GM13977 (cell line): ENCODE measurements at places on chromosomes 6 and 20.

- no peak for DNase-seq
Measured at GRCh38 chr20:63828124-63828523, 2.9 kb downstream of the ZBTB46 start.

DNA sequence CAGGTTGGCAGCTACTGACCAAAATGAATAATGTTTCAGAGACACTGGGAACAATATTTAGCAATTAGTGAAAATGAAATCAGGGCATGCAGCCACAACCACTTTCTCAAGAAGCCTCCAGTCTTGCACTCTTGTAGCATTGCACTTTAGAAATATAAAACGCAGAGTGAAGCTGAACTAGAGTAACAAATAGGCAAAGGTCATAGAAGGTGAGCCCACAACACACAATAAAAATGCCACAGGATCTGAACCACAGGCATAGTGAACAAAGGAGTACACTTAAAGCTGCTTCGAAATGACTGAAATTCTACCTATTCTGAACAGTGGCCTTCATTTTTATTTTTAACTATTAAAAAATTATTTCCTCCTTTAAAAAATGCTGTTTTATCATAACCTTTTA, 25.0 kb downstream of the DDO start:
- no peak for DNase-seq

DNA sequence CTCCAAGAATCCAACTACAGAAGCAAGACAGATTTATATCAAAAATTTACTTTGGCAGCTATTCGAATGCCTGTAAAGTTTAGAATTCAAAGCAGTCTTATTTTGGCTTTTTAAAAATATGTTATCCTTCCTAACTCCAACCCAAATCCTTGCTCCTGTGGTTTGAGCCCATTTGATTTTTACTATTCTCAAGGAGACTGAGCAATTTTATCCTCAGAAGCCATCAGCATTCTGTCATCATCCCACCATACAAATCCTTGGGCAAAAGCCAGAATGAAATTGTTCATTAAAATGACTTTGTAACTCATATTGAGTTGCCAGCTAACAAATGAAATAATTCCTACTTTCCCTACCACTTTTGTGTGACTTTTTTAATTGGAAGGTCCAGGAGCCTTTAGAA, 392.8 kb downstream of the ADGRB3 start:
- no peak for DNase-seq

GRCh38 chr6:101597693-101598092, 204.2 kb downstream of the GRIK2 start:
- no peak for DNase-seq

DNA sequence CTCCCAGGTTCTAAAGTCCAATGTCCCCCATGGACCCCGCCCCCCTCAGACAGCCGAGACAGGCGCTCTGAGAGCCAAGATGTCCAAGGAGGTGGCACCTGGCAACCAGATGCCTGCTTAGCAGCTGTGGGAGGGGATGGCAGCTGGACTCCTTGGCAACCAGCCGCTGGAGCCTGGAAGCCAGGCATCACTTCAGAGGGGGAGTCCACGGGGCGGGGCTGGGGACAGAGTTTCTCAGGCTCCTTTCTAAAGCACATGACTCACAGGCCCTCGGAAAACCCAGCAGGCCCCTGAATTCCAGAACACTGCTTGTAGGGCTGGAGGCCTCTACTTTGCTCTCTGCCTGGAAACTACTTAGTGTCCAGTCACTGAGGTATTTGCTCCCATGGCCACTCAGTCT, 51.5 kb downstream of the PREX1 start:
- no peak for DNase-seq

DNA sequence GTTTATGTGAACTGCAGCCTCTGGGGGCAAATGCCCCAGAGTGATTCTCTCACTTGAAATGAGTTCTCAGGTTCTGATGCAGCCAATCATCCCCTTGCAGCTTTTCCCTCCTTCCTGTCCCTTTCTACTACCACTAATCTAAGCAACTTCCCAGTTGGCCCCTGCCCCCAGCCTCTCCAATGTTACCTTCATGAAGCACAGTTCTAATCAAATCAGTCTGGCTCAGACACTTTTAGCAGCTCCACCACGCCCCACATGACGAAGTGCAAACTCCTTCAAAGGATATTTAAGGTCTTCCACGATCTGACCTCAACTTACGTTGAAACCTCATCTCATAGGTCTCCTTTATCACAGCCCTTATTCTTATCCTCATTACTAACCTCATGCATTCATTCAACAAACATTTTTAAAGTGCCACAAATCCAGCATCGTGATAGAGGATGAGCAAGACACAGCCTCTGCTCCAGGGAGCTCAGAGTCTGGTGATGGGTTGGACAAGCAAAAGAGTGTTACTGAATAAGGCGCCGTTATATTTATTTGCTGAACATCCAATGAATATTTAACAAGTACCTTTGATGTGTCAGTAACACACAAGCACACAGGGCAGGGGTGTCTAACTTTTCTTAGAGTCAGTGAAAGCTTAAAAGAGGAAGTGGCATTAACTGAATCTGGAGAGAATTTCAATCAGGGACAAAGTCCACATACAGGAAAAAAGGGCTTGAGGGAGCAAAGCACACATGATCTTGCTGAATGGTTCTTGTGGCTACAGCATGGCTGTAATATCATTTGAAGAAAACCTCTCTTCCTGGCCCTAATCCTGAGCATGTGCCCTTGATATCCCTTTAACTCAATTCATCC, 20.4 kb upstream of the DTNBP1 start:
- DNase-seq: no peak

DNA sequence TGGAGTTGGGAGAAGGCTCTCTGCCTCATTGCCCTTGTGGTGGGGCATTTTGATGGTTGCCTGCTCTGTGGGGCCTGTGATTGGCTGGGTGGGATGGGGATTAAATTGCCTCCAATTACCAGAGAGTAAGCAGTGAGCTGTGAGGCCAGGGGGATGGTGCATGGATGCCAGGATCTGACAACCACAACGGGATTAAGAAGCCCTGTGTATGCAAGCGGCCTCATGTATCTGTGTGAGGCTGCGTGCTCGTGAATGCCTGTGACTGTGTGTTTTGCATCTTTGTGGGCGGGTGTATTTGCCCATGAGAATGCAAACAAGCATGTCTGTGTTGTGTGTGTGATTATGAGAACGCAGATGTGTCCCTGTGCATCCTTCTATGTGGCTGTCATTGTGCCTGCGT, 46.1 kb downstream of the CD40 start:
- DNase-seq: no peak

DNA sequence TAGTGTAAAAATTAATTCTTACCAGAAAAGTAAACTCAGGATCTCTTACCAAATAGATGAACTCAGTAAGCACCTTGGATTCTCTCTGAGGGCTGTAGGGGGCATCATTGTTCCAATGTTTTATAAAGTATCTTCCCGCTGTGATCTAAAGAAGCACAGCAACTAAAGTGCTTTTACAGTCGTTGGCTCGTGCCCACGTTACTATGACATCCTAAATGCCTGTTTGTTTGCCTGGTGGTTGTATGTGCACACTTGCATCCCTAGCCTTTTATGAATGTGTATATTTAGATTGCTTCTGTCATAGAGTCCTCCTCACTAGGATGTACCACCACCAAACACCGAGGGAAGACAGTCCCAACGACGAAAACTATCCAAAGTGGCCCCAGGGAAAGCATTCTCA, 34.5 kb downstream of the SLX4IP start:
- DNase-seq: peak; percentile 40

GRCh38 chr6:108744244-108744972, 103.8 kb upstream of the ARMC2 start:
- DNase-seq: no peak

DNA sequence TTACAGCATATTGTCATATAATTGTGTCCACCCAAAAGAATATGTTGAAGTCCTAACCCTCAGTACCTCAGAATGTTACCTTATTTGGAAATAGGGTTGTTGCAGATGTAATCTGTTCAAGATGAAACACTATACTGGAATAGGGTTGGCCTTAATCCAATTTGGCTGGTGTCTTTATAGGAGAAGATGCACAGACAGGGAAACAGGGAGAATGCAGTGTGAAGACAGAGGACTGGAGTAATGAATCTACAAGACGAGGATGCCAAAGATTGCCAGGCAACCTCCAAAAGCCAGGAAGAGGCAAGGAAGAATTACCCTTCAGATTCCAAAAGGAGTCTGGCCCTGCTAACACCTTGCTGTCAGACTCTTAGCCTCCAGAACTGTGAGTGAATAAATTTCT, 482.9 kb downstream of the PTPRT start:
- DNase-seq: no peak

DNA sequence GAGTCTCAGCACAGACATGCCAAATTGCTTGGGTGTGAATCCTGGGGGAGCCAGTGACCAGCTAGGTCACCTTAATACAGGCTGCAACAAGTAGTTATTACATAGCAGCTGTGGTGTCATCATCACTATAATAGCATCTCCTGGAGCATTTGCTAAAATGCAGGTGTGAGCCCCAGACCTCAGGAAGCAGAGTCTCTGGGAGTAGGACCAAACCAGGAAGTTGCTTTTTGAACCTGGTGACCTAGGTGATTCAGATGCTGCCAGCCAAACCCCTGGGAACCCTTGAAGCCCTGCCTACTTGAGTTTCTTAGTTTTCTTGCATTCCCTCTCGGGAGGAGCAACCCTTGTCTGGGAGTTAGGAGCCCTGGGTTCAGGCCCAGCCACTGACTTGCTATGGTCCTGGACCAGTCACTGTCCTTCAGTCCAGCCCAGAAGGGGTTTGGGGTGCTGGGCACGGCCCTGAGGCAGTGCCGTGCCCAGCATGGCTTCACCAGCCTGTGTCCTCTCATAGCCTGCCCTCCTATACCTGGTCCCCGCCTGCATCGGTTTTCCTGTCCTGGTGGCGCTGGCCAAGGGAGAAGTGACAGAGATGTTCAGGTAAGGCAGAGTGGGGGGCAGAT, 39.3 kb upstream of the ID1 start:
- no peak for DNase-seq

- DNase-seq: no peak
Measured at GRCh38 chr20:46081074-46081473, 8.7 kb downstream of the NCOA5 start.
